ENCODE measurements at places on chromosomes 1 and 21.

GRCh38 chr1:151146072-151146411 lies 389 bp downstream of the SEMA6C start:
- DNase-seq: no peak

- no peak for DNase-seq
These were observed 7.1 kb upstream of the ZNF669 start for GRCh38 chr1:247111259-247111699.

DNA sequence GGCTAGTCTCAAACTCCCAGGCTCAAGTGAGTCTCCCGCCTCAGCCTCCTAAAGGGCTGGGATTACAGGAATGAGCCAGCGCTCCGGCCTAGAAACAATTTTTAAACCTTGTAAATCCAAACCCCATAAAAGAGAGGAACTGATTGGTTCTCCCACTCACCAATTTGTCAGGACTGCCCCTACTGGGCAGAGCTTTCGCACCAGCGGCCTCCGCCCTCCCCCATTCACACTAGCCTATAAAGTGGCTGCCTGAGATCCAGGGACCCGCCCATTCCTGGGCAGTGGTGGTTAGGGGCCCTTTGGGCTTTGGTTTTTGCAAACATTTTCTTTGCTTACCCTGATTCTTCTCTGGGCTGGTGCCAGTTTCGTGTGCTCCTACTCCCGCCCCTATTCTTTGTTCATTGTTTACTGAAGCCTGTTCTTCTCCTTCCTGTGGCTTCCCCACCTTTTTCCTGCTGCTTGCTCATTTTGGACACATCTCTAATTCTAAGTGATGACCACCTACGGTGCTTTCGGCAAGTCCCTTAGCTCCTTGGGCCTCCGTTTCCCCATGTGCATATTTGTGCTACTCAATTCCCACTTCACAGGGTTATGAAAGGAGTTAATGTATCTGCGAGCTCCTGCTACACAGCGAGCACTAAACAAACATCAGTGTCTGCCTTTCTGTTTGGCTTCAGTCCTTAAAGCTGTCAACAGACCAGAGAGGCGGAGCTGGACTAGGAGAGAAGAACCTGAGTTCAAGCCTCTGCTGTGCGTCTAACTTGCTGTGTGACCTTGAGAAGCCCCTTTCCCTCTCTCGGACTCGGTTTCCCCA lies 39.8 kb upstream of the CLIC4 start:
- DNase-seq: no peak

GRCh38 chr1:222099746-222100145 lies 357.9 kb upstream of the DUSP10 start:
- no peak for DNase-seq

GRCh38 chr1:220249522-220249921 lies 22.7 kb downstream of the RAB3GAP2 start:
- DNase-seq: no peak

DNA sequence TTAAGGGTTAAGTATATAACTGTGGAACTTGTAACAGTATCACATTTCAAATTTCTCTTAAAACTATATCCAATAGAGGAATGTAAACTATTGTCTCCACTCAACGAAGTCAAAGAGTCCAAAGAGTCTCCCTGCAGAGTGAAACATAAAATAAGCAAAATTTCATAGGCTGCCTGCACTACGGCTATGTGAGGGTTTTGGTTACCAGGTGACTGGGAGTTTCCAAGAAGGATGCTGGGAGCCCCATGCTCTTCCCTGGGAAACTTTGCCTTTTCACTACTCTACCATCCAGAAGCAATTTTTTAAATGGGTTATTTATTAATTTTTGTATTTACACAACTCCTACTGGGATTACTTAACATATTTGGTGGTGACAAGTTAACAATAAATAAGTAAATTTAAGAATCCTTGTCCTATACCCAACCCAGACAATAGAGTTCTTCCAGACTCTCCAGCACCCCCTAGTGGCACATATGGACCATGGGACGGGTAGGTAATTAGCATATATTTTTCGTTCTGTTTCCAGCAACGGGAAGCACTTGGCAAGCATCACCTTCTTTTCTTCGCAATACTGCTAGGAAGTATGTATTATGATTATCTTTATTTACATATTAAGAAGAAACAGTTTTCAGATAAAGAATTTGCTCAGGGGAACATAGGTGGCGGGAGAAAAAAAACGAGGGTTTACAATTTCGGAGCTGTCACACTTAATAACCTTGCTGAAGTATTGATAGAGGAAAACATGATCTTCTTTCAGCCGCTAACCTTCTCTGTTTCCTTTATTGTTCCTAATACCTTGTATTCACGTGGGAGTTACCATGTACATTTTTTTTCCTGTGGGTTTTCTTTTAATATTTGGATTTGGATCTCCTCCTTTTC lies 3.5 kb downstream of the FMO2 start:
- DNase-seq: no peak

GRCh38 chr1:53592521-53592982 lies 133.4 kb downstream of the DMRTB1 start:
- DNase-seq: peak; percentile 32

DNA sequence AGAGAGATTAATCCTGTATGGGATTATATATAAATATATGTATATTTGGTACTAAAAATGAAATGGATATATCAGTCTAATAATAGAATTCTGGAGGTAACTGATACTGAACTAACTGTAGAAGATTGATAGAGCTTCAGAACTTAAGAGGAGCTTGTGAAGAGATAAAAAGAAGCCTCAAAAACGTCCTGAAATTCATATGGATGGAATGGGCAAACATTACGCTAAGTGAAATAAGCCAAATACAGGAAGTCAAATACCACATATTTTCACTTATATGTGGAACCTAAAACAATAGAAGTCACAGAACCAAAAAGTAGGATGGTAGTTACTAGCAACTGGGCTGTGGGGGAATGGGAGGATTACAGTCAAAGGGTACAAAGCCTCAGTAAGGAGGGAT lies 36.0 kb upstream of the ADGRL4 start:
- DNase-seq: no peak

DNA sequence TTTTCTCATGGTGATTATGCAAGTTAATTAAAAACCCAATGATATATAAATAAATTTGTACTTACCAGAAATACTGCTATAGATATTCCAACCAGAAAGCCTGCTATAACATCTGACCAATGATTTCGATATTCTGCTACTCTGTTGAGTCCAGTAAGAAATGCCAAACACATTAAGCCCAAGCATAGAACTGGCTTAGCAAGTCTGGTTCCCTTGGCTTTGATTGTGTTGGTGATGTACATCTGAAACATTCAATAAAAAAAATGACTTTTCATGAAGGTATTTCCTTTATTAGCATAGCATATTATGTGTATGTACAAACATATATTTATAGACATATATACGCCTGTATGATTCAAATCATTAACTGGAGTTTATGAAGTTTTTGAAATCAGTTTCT lies 82.8 kb downstream of the PLPPR5 start:
- no peak for DNase-seq

GRCh38 chr1:106921186-106921585 lies 135.3 kb upstream of the PRMT6 start:
- no peak for DNase-seq

GRCh38 chr1:55057270-55057955 lies 18.1 kb downstream of the PCSK9 start:
- DNase-seq: no peak

GRCh38 chr1:25549273-25550154 lies 6.1 kb downstream of the LDLRAP1 start:
- DNase-seq: peak; percentile 82

GRCh38 chr1:193549081-193549480 lies 362.7 kb upstream of the B3GALT2 start:
- no peak for DNase-seq

DNA sequence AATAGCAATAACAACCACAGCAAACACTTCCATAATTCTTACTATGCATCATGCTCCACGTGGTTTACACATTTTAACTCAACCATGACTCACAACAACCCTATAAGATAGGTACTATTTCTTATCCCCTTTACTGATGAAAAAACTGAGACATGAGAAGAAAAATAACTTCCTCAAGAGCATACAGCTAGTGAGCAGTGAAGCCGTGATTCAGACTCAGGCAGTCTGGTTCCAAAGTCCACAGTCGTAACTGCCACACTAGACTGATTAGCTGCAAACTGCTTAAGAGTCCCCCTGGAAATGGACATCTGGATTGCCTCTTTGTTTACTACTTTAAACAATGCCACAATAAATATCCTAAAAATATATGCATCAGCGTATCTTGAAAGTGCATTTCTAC lies 55.7 kb downstream of the PLD5 start:
- no peak for DNase-seq

DNA sequence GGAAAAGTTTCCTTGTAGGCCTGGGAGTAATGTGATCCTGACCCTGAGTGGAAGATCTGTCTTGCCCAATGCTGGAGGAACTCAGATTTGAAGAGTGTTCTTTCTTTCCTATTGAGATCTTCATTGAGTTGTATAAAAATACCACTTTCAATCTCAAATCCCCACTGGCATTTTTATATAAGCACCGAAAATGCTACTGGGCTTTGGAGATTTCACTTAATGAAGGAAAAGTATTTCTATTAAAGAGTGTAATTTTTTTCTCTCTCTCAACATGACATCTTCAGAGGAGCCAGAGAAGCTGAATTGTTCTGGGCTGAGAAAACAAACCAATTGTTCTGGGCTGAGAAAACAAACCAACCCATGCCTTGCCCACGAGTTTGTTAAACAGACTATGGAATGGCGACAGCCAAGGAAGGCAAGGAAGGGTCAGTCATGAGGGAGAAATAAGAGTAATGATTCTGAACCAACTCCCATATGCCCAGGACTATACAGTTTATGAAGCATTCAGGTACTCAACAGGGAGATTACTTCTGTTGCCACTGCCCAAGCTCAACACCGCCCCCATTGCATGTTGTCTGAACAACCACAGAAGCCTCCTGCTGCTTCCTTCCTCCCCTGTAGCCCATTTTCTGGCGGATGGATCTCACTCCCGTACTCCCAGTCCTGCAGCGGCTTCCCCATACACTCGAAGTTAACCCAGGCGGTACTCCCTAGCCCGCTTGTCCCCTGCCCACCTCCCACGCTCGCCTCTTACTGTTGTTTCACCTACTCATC lies 103.2 kb downstream of the BEND5 start:
- DNase-seq: no peak

DNA sequence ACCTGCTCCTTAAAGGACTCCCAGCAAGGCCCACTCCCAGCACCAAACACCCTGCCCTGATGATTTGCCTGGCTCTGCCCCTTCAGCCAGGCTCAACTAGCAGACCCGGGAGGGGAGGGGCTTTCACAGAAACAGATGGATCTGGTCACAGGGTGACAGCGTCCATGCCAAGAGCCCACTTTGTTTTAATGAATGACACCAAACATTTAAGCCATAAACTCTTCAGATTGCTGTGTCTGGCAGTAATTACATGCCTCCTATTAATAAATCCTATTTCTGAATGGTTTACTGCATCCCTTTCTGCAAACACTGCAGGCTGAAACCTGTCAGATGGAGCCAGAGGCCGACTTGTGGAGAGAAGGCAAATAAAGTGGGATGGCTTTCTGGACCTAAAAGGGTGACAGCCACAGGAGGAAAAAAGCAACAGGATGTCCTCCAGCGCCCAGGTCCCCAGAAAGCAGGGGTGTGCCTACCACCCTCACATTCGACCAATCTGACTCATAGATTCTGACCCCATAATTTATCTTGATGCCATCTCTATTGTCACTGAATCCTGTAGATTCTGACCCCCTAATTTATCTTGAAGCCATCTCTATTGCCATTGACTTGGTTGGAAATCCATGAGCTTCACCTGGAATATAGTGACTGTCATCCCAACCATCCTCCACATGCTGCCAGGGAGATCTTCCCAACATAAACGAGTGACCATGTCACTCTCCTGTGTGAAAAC lies 200.9 kb downstream of the PLPP3 start:
- no peak for DNase-seq

- no peak for DNase-seq
These were observed 1461.0 kb downstream of the AMY1C start for GRCh38 chr1:105210747-105211146.

DNA sequence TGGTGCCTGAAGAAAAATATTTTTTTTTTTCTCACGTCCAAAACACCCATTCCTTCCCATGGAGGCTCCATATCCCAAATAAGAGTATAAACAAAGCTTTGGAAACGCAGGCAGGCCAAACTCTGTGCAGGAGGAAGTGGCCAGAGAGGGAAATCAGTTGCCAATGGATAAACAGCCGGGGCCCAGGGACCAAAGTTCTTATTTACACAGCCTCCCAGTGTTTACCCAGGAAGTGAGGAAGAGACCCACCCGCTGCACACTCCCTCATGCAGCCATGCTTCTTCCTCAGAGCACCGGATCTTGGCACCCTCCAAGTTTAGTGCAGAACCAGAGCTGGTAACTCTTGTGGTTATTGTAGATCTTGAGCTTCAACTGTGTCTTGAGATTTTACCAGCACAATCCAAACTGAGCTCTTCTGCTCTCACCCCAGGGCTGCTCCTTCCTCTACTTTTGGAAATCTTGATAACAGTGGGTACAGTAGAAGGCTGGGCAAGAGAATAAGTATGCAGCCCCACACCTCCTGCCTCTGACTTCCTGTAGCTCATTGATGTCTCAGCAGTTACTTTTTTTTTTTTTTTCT lies 14.2 kb downstream of the MARCKSL1 start:
- DNase-seq: no peak

DNA sequence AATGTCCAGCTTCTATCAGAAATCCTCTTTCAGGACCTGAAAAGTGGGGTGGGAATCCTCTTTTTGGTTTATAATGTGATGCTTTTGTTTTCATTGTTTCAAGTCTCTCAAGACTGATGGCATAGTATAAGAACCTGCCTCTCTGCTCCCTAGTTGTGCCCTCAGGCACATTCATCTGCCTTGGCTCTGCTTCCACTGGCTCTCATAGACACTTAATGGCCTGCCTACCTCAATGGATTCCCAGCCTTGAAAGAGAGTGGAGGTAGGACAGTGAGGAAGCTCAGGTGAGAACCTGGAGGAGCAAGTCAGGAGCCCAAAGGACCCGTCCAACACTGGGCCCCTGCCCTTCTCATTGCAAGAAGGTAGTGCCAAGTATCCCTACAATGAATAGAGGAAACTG lies 4.8 kb downstream of the TTLL7 start:
- DNase-seq: no peak

All from activated naive CD8-positive, alpha-beta T cell treated with anti-CD3 and anti-CD28 coated beads, Interleukin-2, amount 10 ng/mL, durations not matched to agents 7 days and 5 days (primary cell).